ACHN (cell line): ENCODE measurements at places on chromosomes 12 and 14.

DNA sequence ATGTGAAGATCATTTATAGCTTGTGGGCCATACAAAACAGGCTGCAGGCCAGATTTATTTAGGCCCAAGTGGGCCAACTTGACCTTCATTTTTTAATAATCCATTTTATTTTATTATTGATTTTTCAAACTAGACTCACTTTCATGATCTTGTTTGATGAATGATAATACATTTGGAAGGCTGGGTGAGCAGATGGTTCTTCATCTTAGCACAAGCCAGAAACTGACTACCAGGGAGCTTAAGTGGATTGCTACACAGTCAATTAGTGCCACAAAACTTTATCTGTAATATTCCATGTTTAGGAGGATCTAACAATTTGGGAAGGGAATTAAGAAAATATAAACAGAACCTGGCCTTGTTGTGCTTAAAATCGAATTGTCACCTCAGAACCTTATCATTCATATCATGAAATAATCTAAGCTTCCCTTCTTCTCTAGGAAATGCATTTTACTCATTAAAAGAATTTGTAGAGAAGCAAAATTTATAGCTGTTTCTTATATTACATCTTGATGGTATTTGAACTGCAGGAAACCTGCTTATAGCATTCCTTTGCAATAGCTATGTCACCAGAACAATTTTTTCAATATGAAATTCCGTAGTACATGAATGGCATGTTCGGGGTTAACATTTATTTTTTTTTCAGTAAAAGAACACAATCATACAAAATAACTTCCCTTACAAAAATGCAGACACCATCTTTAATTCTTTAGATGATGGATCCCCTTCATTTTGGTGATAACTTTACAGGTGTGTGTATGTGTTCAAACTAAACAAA, 62.0 kb upstream of the CSRP2 start:
- DNase-seq: no peak

- no peak for DNase-seq
Observed at GRCh38 chr12:93032758-93033157, 103.7 kb upstream of the EEA1 start.

DNA sequence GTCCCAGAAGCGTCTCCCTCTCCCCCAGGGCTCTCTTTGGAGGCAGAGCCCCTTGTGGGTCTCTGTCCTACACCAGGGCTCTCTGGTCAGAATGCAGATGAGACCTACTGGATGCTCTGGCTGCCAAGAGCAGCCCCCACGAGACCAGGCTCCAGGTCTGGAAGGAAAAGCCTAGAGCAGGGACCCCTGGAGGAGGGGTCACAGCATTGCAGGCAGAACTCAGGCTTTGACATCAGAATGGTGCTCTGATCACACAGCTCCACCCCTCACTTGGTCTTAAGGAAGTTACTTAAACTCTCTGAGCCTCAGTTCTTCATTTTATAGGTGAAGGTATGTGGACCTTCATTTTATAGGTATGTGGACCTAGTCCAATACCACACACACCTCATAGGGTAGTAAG, 83.1 kb downstream of the ARL6IP4 start:
- DNase-seq: peak; percentile 58

- DNase-seq: no peak
Observed at GRCh38 chr12:103538397-103538796, 42.6 kb upstream of the C12orf42 start.

GRCh38 chr14:102508410-102508773, 1.2 kb downstream of the ANKRD9 start:
- no peak for DNase-seq

- no peak for DNase-seq
Observed at GRCh38 chr12:18323159-18323558, 61.8 kb downstream of the PIK3C2G start.

DNA sequence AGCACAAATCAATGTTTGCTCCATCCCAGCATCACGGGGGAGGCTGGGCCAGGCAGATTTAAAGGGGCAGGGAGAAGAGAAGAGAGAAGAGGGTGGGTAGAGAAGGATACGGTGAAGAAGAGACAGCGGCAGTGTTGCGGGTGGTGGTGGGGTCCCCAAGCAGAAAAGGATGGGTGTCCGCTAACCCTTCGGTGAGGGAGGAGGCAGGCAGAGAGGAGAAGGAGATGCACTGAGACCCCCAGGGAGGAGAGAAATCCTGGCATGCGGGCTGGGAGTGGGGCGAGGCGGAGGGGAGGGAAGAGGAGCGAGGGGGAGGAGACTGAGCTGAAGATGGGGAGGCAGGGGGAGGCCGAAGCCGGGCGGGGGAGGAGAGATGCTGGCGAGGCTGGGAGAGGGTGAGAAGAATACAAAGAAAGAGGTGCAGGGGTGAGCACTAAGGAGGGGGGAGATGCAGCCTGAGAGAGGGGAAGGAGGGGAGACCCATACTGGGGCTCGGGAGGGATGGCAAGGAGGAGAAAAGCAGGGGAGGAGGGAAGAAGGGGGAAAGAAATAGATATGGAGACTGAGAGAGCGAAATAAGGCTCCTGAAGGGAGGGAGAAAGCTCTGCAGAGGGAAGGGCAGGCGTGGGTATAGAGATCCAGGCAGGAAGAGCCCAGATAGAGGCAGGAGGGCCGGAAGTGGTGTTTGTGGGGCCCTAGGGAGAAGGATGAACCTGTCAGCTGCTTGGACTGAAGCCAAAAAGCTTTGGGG, at the start of gene JPH4:
TSS of gene JPH4 (minus strand) at position 231 of the 751 bp plus-strand sequence. CDS start 1,337 bp downstream, outside the sequence.
- DNase-seq: no peak

DNA sequence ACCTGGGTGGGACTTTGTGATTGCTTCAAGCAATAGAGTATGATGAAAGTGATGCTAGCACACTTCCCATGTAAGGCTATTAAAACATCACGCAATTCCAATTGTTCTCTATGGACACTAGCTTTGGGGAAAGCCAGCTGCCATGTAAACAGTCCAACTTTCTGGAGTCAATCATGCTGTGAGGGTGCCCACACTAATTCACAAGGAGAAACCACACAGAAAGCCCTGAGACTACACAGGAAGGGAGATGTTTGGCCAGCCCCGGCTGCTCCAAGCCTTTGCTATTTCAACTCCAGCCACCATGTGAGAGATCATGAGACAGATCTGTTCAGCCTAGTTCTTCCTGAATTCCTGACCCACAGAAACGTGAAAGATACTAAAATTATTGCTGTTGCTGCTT, 96.3 kb downstream of the ST8SIA1 start:
- no peak for DNase-seq

DNA sequence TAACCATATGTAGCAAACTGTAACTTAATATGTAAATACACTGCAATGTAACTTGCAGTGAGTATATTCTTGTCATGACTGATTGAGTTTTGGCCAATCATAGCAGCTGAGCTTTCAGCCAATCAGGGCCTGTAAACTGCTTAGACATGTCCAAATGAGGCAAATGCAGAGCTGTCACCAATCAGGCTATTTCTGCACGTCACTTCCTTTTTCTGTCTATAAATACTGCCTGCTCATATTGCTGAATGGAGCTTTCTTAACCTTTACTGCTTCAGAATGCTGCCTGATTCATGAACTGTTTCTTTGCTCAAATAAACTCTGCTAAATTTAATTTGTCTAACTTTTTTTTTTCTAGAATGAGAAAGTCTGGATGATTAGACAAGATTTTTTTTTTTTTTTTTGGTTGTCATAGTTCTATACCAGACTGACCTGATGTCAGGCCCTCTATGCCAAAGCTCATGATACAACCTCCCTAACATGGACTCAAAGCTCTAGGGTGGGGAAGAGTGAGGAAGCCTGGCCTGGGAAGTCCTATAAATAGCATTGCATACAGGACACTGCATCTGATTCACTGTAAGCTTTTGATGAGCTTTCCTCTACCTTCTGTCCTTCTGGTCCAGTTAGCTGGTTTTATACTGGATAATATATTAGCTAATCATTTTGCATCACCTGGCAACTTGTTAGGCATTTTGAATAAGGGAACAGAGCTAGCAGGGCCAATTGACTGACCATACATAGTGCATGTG, 12.0 kb downstream of the MGP start:
- no peak for DNase-seq

GRCh38 chr12:70044167-70044566, 199.1 kb upstream of the CNOT2 start:
- DNase-seq: no peak

DNA sequence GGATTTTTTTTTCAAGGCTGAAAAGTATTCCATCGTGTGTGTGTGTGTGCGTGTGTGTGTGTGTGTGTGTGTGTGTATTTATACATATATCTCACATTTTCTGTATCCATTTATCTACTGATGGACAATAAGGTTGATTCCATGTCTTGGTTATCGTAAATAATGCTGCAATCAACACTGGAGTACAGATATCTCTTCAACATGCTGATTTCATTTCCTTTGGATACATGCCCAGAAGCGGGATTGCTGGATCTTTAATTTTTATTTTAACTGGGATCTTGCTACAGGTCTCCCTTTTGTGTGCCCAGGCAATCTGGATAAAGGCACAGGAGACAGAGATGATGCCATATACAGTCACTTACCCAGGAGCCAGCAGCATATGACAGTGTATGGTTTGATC, 338.1 kb downstream of the SOX5 start:
- DNase-seq: no peak

DNA sequence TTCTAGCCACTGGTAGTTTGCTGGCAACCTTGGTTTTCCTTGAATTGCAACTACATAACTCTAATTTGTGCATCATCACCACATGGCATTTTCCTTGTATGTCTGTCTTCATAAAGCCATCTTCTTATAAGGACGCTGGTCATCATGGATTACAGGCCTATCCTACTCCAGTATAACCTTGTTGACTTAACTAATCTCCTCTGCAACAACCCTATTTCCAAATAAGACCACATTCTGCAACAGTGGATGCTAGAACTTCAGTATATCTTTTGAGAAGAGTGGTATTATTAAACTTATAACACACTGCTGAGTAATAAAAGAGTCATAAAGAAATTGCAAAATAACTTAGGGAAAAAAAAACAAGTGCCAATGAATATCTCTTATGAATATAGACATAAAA, 511.8 kb upstream of the FOXG1 start:
- no peak for DNase-seq

GRCh38 chr12:110739894-110740293, 2.8 kb downstream of the PPP1CC start:
- no peak for DNase-seq

GRCh38 chr12:46401662-46402061, 29.1 kb upstream of the SLC38A2 start:
- DNase-seq: no peak

DNA sequence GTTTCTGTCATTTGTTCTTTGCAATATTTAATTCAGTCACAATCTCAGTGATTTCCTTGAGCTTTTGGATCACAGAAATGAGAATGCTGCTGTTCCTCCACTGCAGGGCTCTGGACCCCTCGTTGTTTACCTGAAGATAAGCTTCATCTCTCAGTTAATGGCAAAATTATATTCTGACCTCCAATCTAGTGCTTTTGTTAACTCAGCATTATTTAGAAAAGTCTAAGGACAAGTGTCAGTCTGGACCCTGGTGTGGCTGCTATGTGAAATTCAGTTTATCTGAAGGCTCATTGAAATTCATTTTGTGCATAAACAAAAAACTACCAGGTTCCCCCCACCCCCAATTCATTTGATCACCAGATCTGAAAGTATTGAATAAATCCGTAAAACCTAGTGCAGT, 84.7 kb downstream of the PTPRO start:
- no peak for DNase-seq
